Activated CD4-positive, alpha-beta T cell treated with anti-CD3 and anti-CD28 coated beads, Interleukin-2, Interleukin-6, amounts not matched to agents 100 ng/mL and 50 ng/mL, durations not matched to agents 16 hours and 8 hours (primary cell): ENCODE measurements at places on chromosomes 4 and X.
A peak's percentile ranks its signal among the peaks of the same experiment; 100 is the strongest.

- DNase-seq: no peak
These were observed 57.1 kb downstream of the RELL1 start for GRCh38 chr4:37628977-37629609.

- no peak for DNase-seq
These were observed 28.8 kb downstream of the ARHGAP10 start for GRCh38 chr4:147760695-147761094.

DNA sequence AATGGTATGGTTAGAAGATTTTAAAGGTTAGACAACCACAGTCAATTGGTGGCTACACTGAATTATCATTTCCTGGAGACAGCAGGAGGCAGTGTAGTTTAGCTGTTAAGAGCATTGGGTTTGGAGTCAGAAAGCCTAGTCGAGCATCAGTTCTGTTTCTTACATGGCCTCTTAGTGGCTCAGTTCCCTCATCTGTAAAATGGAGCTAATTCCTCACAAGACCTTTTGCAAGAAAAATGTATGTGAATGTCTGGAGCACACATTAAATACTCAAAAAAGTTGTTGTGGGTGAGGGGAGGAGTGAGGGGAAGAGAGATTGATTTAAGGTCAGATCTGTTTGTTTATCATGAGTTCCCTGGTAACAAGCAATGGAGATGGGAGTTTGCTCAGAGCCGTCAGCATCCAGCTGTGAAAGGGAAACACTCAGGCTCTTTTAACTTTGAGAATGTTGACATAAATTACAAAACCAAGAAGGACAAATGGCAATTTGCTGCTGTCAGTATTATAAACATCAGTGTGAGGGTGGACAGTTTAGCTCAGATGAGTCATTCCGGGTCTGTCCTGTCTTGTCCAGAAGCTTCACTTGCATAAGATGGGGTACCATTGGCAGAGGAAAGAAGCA, 98.2 kb upstream of the PGRMC2 start:
- no peak for DNase-seq

DNA sequence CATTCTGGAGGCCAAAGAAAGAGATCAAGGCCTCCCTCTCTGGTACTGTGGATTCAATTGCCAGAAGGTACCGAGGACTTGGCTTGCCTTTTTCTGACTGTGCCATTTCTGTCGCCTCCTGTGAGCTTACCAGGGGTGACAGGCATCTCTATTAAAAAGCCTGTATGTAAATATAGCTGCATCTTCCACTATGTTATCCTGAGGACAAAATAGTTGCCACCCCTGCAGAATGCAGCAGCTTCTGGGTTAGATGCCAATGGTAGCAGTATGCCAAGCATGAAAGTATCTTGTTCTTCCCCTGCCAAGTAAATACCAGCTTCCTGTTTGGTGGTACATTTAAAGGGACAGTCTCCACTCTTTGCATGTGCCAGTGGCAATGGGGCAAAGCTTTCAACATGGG, 10.7 kb downstream of the TRPC5OS start:
- no peak for DNase-seq

DNA sequence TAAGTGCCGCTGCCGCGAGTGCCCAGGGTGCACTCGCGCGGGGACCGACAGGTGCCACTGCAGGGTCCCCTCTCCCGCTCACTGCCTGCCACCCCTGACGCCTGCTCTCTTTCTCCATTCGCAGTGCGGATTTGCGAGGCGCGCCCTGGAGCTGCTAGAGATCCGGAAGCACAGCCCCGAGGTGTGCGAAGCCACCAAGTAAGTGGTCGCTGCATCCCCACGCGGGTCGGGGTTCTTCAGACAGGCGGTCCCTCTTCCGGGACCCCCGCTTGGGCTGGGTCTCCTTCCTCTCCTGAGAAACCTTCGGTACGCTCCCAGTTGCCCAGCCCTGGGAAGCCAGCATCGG, 547 bp downstream of the GUCY1A1 start:
- DNase-seq: peak; percentile 16

- no peak for DNase-seq
These were observed 17.1 kb downstream of the SMIM14 start for GRCh38 chr4:39621582-39621981.

GRCh38 chrX:149372866-149373265, 132.2 kb downstream of the IDS start:
- no peak for DNase-seq

- DNase-seq: peak; percentile 51
These were observed 126.5 kb downstream of the ADGRA3 start for GRCh38 chr4:22389240-22389870.

DNA sequence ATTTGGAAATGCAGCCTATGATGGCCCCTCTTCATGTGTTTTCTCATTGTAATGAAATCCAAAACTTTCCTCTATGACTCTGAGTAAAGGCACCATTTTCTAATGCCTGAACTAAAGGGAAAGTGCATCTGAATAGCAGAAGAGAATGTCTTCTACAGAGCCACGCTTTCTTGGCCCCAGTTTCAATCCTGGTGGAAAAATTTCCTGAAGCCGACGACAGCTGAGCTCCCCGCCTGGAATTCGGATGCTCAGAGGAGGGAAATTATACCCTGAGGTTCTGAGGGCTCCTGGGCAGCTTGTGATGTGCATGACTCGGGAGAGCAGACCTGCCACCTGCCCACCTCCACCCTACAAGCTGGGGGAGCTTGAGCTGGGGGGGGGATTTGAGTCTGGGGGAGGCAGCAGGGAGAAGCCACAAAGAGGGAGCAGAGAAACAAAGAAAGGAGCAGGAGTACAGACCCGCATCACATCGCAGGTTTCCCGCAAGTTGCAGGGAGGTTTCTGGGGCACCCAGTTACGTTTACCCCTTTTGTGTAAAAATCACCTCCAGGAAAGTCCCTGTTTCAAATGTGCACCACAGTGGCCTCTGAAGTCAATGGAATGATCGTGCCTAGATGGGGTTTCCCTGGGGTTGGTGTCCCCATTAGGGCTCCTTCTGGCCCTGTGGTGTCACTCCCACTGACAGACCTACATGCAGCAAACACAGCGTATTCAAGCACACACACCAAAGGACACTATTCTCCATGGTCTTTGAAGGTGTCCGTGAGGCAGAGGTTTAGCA, 145.6 kb upstream of the RBPJ start:
- peak; percentile 27 for DNase-seq

GRCh38 chr4:3269105-3269927, 20.4 kb downstream of the MSANTD1 start:
- DNase-seq: no peak

GRCh38 chr4:60384516-60384915, 815.6 kb upstream of the ADGRL3 start:
- DNase-seq: no peak

- DNase-seq: no peak
These were observed 24.3 kb downstream of the HMX1 start for GRCh38 chr4:8847331-8847730.

- no peak for DNase-seq
These were observed 427.2 kb downstream of the FAT4 start for GRCh38 chr4:125741825-125742452.

GRCh38 chrX:15781961-15782699, 8.2 kb upstream of the ZRSR2 start:
- peak; percentile 63 for DNase-seq

DNA sequence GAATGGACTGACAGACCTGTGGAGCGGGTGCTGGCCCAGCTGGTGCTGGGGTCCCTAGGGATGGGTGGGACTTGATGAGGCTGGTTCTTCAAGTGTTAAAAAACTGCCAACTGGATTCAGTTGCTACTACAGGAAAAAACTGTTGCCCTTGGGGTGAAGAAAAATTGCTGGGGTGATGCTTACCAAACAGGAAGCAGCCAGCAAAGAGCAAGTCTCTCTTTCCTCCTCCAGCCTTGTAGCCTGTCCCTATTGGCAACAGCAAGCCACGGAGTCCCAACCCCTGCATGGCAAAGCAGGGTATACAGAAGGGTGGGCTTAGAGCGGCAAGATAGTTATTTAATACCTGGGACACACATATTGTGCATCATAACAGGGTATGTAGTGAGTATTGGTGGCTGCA, 60.1 kb upstream of the ATP8A1 start:
- DNase-seq: no peak
